ENCODE measurements at places on chromosomes 2 and 18.

DNA sequence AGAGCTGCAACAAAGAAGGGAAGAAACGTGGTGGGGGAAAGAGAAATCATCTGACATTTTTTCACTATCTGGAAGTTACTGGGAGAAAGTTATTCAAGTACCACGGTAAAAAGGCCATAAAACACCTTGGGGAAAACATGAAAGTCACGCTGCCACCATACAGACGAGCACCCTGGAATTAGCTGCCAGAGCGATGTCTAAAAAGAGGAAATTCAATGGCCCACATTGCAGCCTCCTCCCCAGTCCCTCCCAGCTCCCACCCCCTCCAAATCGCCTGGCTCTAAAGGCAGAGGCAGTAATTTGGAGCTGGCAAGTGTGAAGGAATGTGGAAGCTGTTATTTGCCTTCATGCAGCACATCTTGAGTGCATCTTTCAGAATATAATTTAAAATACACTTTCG lies 192.0 kb downstream of the ALK start:
- ATAC-seq: no peak

DNA sequence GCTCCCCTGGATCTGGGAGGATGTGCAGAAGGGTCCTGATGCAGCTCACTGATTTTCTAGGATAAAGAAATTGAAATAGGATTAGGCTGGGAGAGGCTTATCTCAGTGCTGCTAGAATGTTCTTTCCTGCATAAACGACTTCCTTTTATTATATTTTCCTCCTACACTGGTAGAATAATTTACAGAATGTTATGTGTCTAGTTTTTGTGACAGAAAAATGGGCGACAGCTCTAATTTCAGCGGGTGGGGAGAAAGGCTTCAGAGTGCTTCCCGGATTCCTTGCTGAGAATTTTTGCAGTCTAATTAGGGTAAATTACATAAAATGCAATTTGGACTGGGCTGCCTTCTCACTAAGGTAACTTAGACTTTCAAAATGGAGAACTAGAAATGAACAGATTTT lies 66.2 kb downstream of the SKA1 start:
- no peak for ATAC-seq

DNA sequence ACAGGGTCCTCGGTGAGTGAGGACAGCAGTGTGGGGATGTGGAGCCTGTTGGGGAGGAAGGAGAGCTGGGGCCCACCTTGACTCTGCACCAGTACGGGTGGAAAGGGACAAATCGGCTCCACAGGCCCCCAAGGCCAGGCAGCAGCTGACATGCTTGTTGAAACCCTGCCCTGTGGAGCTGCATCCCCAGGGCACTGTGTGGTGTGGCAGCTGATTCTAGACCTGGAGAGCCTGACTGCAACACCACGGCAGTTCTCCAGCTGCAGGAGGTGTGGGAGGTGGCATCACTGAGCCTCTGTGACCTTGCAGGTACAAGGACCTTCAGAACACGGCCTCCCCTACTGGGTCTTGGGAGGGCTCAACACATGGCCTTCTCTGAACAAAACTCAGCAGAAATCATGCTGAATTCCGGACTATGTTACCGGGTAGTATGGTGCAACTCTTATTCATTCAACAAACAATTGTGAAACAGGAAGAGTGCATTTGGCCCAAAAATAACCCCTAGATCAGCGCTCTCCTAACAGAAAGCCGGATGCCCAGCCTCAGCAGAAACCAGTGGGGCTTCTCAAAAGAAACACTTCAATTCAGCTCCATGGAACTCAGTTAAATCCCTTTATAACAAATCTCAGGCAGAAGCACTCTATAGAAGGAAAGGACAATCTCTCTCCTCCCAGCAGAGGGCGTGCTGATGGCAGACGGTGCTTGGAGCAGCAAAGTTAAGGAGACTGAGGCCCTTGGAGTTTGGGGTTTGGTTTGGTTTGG lies 104.4 kb upstream of the SALL3 start:
- peak; percentile 83 for ATAC-seq

GRCh38 chr2:234272069-234272850 lies 221.8 kb downstream of the SPP2 start:
- ATAC-seq: no peak

DNA sequence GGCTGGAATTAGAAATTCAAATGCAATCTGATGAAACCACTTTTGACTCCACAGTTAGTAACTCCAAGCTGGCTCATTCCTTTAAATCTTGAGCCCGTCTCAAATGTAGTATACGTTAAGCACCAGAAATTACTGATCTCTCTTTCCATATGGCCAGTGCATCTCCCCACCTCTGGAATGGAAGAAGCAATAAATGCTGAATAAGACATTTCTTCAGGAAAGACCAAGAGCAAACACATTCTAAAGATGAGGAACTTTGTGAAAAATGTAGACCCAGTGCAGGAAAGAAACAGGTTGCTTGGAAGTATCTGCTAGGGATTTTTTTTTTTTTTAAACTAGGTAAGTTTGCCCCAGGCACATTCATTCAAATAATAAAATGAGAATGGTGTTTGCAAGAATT lies 143.1 kb upstream of the FBXO11 start:
- no peak for ATAC-seq

- ATAC-seq: no peak
Observed at GRCh38 chr18:76401498-76401897, 93.5 kb downstream of the ZNF516 start.

DNA sequence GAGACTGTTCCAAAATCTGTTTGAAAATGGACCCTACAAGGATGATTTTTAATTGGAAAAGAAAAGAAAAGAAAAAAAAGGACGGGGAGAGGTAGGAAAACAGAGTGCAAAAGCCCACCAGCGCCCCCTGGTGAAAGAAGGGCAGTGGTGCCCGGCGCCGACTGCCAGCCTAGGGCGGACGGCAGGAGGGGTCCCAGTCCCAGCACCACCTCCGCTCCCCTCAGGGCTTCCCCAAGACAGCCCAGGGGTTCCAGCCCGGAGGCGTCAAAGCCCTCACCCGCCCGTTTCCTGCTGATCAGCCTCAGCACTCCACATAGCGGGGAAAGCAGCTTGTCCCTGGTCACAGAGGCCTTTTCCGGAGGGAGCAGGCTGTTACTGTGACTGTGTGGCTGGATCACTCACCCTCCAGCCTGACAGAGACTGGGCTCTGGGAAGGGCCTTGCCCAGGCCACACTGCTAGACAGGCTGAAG lies 213.9 kb downstream of the TFCP2L1 start:
- ATAC-seq: peak; percentile 80

DNA sequence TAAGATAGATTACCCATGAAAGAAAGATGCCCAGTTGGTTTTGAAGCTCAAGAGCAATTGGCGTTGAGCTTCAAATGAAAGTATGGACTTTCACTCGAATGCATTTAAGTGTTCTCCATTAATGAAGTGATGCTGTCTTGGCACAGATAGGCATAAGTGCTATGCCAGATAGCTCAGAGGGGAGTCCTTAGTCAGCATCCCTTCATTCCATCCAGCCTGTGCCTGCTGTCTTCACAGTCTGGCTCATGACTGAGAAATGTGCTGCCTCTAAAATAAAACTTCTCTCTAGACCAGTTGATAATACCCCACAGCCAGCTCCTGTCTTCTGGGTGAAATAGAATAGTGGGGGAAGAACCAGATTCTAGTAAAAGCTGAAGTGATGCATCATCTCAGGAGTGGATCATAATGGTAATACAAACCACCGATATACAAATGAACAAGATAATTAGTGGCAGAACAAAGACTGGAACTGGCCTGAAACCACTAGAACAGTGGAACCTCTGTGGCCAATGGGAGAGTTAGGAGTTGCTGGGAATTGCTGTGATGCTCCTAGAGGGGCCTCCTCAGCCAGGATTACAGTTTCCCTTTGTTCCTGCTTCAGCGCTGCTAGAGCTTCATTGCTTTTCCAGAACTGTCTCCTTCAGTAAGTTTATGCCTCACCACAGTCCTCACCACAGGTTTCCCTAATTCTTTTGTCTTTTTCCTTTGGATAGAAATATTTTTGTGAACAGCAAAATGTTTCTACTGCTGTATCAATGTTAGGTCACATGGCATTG lies 359.3 kb downstream of the KIAA1328 start:
- no peak for ATAC-seq

- ATAC-seq: no peak
Observed at GRCh38 chr18:33836564-33836963, 258.5 kb downstream of the ASXL3 start.

DNA sequence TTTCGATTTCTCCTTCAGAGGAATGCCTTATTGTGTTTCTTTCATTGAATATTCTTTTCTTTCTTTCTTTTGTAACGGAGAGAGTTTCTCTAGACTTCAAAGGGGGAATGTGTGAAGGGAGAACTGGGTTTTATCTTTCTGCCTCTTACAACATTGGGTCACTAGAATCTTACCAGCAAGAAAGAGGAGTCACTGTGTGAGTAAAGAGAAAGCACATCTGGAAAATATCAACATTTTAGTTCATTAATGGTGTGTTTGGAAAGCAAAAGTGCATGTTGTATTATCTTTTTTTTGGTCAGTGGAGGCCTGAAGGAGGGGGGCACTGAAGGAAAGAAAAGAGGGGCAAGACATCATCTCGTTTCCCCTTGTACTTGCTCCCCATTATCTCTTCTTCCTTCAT lies 86.6 kb upstream of the THOC1 start:
- peak; percentile 43 for ATAC-seq

DNA sequence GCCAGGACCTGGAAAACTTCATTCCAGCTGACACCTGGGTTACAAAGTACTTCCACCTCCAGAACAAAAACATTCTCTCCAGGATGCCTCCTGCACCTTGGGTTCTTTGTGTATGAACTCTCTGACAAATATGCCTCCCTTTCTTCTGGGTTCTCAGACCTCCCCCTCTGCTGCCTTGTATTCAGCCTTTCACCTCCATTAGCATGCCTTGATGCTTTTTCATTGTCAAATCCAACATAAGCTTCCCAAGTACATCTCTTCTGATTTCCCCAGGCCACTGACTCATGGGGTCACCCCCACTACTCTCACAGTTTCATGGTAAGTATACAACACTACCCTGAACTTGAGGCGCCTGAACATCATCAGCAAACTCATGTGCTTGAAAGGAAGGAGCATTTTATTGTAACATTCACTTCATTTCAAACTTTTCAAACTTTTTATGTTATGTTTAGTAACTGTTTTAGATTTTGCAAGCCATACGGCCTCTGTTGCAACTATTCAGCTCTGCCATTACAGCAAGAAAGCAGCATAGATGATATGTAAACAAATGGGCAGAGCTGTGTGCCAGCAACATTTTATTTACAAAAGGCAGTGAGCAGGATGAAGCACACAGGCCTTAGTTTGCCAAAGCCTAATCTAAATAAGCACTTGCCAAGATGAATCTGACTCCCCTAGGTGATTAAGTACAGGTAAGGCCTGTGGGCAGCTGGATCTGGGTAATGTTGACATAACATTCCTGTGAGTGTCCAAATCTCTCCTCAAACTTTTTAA lies 32.5 kb upstream of the MRPS9 start:
- no peak for ATAC-seq

DNA sequence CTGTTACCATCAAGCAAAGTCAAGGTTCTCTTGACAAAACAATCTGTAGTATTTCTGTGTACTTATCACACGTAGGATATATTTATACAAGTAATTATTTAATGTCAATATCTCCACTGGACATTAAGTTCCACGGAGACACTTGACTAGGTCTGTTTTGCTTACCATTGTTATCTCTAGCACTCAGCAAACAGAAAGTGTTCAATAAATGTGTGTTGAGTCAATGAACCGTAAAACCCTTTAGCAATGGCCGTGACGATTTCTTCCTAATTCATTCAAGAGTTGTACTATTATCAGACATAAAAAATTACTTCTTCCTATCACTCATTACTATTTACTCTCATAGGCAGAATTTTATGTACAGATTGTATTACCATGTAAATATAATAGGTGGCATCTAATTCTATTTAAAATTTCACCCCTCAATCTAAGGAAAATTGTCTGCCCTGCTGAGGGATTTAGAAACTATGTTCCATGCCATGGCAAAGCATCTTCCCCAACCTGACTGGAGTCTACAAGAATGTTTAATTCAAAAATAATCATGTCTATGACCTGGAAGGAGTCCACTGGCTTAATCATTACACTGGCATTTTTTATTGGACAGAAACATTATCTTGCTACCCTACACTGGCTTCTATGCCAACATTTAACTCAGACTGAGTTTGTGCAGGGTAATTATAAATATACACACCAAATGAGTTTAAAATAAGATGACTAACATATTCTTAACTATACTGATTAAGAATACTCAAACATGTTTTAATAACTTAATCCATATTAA lies 301.9 kb downstream of the ZEB2 start:
- no peak for ATAC-seq

GRCh38 chr2:15122915-15123314 lies 438.2 kb downstream of the NBAS start:
- ATAC-seq: no peak

GRCh38 chr18:76203552-76203951 lies 291.5 kb downstream of the ZNF516 start:
- no peak for ATAC-seq

GRCh38 chr2:60105906-60106305 lies 447.5 kb downstream of the BCL11A start:
- no peak for ATAC-seq

DNA sequence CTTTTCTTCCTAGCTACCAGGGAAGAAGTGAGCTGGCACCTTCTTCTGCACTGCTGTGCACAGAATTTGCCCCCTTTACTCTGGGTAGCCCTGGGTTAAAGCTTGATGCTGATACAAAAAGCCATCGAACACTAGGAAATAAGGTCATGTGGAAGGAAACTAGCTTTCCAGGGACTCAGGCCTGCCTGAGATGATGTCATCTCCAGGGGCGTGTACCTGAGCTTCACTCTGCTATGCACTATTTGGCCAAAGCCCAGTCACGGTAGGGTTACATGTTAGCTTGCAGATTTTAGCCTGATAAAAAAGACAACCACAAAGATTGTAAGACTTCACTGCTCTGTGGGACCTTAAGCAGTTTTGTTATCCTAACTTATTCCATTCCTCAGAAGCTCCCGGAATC lies 20.4 kb downstream of the EDAR start:
- ATAC-seq: no peak

- ATAC-seq: no peak
Observed at GRCh38 chr2:109141006-109141600, 12.1 kb downstream of the SH3RF3 start.

DNA sequence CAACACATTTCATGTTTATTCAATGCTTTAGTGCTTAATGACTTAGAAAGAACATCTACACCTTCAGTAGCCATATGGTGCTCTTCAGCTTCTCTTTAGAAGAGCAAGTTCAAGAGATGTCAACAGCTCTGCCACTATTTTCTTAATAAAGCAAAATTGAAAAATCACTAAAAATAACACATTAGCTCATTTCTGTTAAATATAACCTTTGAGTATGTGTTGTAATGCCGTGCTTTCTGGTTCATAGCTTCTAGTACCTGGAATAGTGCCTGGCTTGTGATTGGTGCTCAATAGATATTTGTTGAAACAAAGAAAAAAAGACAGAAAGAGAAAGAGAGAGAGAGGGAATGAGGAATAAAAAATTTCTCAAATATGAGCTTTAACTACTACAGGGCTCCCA lies 349.8 kb upstream of the SPRED2 start:
- no peak for ATAC-seq

DNA sequence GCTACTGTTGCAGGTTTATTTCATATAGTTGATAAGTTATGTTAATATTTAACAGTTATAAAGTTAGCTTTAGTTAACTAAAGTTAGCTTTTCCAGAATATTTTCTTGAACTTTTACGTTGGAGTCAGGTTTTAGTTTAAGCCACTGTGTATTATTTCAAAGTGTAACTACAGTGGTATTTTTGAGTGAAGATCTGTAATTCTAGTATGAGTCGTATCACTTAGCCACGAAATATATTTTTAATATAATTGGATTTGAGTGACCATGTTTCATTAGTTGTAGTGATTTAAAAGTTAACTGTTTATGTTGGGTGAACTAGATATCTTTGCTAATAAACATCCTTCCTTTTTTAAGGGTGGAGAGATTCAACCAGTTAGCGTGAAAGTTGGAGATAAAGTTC lies 2.5 kb downstream of the HSPE1 start:
- ATAC-seq: no peak

- ATAC-seq: no peak
Observed at GRCh38 chr2:110804433-110804832, 72.1 kb downstream of the ACOXL start.
